GM12891 (cell line): ENCODE measurements at places on chromosomes 13 and 19.

GRCh38 chr19:45222724-45223123 lies 22.5 kb downstream of the EXOC3L2 start:
- no peak for DNase-seq

DNA sequence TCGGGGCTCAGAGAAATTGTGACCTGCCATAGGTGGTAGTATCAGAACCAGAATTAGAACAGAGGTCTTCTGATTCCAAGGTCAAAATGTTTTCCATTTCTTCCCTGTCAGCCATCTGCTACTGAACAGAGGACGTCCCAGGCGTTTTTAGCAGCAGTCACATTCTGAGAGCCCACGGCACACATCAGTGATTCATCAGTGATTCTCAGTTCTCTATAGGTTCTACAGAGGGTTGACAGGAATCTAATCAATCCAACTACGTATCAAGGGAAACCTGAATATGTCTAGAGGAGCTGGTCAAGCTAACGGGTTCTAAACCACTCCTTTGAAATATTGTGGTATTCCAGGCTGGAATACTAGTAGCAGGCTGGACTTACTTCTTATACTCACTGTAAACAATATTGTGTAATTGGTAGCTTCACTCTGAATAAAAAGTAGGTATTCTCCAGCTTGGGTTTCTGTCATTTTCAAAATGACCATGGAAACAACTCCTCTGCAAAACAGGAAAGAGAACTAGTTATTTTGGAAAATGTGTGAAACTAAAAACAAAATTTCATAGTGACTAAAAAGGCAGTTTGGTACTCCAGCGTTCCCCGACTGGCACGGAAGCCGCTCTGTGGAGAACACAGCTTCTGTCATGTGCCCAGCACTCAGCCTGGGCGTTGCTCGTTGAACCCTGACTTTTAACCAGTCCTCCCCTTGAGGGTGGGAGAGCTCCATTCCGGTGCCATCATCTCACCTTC lies 43.2 kb downstream of the FLT3 start:
- no peak for DNase-seq

GRCh38 chr13:43244481-43244880 lies 221.1 kb downstream of the DNAJC15 start:
- no peak for DNase-seq

DNA sequence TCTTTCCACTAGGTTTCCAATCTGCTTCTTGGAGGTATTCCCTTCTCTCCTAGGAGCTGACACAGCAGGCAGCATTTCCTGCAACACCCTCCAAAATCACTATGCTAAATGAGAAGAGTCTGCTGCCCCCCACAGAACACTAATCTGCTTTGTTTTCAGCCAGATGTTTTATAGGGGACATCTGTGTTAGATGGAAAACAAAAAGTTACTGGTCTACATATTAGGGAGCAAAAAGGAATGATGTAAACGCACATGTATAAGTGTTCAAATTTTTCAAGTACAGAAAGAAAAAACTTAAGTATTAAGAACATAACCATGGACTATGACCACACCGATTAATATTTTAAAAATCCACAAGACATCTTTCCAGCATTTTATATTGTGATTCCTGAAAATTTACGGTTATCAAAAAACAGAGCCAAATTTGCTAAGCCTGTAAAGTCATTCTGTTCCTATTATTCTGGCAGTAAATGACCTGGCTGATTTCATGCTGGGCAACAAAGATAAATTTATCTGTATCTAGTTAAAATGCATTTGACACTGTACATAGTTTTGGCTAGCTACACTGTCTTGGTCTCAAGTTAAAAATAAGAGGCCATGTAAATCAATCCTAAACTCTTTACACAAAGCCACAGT lies 63.3 kb downstream of the DCLK1 start:
- no peak for DNase-seq

DNA sequence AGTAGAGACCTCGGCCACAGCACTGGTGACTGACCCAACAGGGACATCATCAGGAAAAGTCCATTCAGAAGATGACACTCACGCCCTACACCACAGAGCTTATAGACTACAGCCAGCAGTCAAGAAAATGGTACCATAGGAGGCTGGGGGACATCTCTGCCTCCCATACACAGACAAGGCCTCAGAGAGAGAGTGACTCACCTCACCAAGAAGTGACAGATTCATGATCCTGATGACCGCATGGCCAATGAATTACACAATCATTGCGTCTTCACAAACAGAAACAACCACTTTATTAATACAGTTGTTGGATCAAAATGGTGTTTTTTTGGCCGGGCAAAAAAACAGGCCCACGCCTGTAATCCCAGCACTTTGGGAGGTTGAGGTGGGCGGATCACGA lies 260.8 kb upstream of the TSHZ3 start:
- DNase-seq: no peak

DNA sequence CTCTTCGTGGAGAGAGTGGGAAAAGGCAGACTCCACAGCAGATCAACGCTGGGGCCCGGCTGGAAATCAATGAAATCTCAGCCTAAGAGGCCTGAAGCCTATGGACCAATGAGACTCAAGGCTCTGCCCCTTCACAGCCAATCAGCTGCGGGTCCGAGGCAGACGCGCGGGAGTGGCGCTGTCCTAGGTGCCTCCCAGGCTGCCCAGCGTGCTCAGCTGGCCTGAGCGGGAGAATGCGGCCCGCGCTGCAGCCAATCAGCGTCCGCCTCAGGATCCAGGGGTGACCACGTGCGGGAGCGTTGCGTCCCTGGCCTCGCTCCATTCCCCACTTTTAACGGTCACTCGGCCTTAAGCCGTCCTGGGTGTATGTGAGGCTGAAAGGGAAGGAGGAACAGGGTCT lies at the start of gene ZBTB32:
Gene ZBTB32, plus strand, starts transcription at position 341 of the 400 bp plus-strand sequence. CDS start 10,069 bp downstream, outside the sequence.
- DNase-seq: no peak

DNA sequence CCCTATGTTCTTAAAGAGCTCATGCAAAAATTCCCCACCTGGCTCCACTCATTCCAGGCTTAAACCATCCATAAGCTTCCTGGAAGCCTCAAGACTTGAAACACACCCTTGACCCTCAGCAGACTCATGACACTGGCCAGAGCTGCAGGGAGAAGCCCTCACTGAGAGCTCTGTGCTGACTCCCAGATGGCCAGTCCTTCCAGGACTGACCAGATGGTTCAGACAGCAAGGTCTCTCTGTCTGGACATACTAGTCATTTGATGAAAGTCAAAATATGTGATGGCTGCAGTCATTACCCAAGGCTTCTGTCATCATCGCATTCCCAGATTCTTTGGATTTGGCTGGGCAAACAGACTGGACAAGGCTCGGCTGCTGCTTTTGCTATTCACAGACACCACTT lies 397.4 kb downstream of the FOXO1 start:
- DNase-seq: no peak

DNA sequence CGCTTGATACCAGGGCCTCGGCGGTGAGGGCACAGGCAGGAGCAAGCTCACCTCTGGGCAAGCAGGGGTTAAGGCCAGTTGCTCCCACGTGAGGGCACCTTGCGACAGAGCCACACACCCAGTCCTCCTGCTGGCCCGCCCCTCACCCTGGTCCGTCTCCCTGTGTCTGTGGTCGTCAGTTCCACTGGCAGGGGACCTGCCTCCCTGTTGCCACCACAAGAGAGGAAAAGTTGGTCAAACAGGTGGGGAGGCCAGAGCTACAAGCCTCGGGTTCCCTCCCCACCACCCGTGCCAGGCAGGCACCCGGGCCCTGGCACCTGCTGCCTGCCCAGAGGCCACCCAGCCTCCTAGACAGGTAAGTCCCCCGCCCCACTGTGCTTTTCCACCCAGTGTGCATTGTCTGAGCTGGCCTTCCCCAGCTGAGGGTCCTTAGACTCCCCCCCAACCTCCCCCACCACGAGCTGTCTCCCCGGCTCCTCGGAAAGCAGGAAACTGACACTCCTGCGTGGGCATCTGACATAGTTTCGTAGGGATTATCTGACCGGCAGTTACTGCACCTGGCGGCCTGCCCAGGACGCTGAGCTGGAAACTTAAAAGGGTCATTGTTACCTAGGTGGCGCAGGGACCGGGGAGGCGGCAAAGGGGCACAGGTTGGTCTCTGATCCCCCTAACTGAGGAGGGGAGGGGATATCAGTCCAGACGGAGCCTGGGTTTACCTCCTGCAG lies at the start of gene TJP3:
Gene TJP3, plus strand, starts transcription at position 178 of the 725 bp plus-strand sequence. CDS start 20,049 bp downstream, outside the sequence.
- DNase-seq: no peak
